ENCODE measurements at places on chromosomes 3 and 15.

- no peak for DNase-seq
Measured at GRCh38 chr3:71109241-71109976, 474.1 kb downstream of the FOXP1 start.

DNA sequence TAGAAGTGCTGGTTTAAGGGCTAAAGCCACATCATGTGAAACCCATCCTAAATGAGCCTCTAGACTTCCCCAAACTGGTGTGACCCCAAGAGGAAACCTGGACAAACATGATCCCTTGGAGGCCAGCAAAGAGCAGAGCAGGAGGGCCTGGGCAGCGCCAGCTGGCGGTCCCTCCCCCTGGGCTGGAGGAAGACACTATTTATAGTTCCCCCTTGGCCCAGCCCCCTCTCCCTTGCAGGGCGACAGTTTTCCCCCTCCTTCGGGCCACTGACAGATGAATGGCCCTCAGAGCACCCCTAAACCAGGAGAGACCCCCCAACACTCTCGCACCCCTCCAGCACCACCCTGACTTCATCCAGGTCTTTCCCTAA, 2.9 kb downstream of the UCN2 start:
- no peak for DNase-seq

- no peak for DNase-seq
Measured at GRCh38 chr3:43207628-43208085, 78.7 kb upstream of the SNRK start.

DNA sequence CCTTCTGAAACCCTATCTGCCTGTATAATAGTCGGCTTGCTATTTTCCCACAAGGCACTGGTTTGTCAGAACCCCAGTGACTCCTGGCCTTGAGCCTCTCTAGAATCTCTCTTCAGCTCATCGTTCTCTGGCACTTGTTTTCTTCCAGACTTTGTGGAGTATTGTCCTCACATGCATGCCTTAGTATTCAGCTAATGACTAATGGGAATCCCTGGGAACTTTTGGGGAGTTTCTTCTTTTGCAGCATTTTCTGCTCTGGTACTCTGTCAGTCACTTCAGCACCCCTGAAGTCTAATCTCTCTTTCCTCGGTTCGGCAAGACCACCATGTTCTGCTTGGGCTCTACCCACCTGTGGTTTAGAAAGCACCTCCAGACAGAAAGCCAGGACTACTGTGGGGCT, 35.8 kb upstream of the THRB start:
- DNase-seq = no peak

GRCh38 chr3:118984699-118985098, 49.9 kb downstream of the IGSF11 start:
- DNase-seq = no peak

DNA sequence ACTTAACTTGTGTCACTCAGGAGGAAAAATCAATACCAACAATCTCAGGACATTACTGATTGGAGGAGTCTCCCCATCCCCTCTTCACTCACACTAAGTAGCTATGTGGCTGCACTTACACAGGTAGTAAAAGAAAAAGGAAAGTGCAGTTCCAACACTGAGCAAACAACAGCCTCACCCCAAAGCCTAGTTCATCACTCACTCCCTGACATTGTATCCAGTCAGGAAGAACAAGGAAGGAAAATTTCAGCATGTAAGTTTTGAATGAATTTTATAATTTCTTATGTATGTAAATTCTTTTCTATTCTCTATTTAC, 273.4 kb downstream of the IGSF11 start:
- no peak for DNase-seq

- no peak for DNase-seq
Measured at GRCh38 chr3:18853269-18853668, 295.0 kb upstream of the KCNH8 start.

DNA sequence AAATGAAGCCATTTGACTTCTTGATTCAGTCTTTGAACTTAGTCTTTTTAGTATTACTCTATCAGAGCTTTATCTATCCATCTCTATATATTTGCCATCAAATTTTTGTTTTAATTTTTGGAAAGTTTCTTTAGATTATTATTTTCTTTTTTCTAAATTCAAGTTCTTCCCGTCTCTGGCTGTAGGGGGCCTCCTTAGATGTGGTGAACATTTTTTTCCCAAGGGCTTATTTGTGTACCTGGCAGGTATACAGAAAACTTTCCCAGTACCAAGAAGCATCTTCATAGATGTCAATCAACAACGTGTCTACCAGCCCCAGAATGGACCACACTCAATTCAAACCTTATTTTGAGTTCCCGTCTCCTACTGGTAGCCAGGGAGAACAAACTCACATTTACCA, 486.8 kb upstream of the CNTN4 start:
- DNase-seq = no peak

DNA sequence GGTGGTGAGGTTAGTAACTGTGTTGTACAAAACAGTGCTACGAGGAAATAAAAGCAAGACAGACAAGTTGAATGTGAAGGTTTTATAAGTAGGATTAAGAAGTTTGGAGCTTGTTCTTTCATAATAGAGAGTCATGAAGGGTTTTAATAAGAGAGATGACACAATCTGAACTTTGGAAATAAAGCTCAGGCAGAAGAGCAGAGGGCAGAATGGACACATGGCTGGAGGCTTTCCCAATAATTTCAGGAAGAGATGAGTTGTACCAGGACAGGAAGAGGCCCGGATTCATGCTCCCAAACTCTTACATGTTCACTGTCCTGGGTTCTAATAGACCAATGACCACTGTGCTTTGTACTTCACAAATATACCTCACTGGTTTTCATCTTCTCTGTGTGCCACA, 194.8 kb downstream of the SLC9A9 start:
- DNase-seq = no peak

DNA sequence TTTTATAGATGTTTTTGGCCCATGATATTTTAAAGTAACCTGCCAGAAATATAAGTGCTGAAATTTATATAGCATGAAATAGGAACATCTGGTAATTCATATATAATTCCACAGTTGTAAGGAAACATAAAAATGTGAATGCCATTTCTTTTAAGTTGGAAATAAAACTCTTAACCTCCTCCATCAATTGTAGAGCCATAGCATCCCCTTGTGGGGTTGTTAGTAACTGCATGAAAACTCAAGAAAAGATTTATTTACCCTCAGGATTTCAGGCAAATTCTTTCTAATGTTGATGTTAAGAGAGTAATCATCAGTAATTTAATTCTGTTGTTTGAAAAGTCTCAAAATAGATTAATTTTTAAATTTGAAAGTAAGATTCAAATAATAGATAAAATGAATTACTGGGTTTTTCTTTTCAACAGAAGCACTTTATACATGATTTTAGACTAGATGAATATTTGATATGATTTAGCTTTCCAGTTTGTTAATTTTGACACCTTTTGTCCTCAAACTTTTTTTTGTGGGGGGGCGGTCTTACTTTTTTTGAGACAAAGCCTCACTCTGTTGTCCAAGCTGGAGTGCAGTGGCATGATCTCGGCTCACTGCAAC, 74.7 kb downstream of the RASA2 start:
- no peak for DNase-seq

GRCh38 chr15:45549541-45550220, 27.1 kb upstream of the SLC30A4 start:
- no peak for DNase-seq

DNA sequence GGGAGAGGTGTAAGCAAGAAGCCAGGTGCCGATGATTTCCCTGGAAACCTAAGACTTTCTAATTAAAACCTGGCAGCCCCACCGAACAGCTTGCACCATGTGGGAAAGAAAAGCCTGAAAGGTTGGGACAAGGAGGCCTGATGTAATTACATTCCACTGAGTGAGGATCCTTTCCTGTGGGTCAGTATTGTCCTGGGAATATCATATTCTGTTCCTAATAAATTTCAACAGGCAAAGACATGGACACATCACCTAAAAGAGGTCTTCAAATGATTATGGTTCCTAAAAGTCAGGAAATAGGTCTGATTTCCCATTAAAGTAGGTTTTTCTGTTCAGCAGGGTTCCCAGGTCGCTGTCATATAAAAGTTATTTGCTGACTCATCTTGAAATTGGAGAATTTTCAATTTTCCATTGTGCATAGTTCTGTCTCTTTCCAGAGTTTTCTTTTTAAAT, 58.5 kb downstream of the DUT start:
- no peak for DNase-seq

- DNase-seq = no peak
Measured at GRCh38 chr3:37607604-37608003, 254.1 kb upstream of the CTDSPL start.

GRCh38 chr15:42504631-42505030, 9.2 kb downstream of the SNAP23 start:
- DNase-seq = no peak

DNA sequence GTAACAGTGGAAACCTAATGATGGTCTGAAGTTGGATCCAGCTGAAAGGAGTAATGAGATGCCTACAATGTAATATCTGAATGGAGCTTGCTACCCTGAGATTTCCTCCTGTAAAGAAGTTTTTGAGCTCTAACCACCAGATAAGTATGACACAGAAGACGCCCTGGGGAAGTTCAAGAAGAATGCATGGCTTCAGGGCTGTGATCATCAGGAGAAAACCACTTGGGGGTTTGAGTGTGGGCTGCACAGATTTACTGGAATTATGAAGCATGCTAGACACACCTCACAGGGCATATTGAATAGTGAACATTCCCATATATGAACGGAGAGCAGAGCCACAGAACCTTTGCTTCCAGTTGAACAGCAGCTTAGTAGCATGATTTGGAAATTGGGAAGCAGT, 10.6 kb upstream of the CCDC80 start:
- DNase-seq = no peak

- no peak for DNase-seq
Measured at GRCh38 chr3:186225603-186226002, 116.7 kb upstream of the ETV5 start.

- DNase-seq = no peak
Measured at GRCh38 chr3:185470323-185470722, 28.5 kb downstream of the TMEM41A start.

- DNase-seq = no peak
Measured at GRCh38 chr3:18425641-18426257, 610 bp upstream of the SATB1 start.

- no peak for DNase-seq
Measured at GRCh38 chr15:66757521-66757920, 55.5 kb downstream of the SMAD6 start.

GRCh38 chr3:143045639-143046038, 44.3 kb downstream of the U2SURP start:
- DNase-seq = no peak

- DNase-seq = no peak
Measured at GRCh38 chr3:3739330-3740060, 59.7 kb upstream of the LRRN1 start.

- no peak for DNase-seq
Measured at GRCh38 chr3:160312014-160312624, 86.9 kb downstream of the C3orf80 start.

DNA sequence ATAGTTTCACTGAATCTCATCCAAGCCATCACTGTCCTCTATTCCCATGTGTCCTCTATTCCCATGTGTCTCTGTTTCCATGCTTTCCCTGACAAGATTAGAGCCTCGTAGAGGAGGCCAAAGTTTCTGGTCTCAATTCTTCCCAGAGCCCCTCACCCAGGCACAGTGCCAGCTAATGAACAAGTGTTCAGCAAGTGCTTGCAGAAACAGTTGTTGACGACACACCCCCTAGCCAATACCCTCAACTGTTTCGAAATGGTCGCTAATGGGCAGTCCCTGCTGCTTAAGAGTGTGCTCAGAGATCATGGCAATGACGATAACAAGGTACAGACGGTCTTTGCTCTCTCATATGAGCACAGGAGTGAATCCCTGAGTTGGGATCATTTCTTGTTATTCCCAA, 73.4 kb downstream of the FAM174B start:
- no peak for DNase-seq

GRCh38 chr3:192229866-192230265, 497.5 kb downstream of the FGF12 start:
- no peak for DNase-seq

- DNase-seq = peak; percentile 70
Measured at GRCh38 chr15:31391687-31392671, 65.3 kb downstream of the KLF13 start.

GRCh38 chr3:81622395-81622794, 139.1 kb downstream of the GBE1 start:
- DNase-seq = no peak

- no peak for DNase-seq
Measured at GRCh38 chr3:65979731-65980130, 59.0 kb downstream of the MAGI1 start.

DNA sequence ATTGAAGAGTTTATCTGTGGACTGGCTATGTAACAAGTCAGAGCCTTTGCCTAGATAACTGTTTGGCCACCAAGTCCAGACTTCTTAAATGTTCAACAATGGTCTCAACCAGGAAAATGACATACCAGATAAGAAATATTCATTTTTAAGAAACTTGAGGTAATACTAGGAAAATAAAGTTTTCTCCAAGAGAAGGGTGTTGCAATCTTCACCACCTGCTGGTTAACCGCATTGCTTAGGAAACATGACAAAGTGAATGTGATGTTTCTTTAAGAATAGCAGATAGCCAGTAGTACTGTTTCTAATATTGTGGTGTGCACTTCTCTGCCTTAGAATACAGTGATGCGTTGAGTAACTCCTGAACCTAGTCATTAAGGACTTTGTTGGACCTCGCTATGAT, 321.5 kb upstream of the CADM2 start:
- no peak for DNase-seq

DNA sequence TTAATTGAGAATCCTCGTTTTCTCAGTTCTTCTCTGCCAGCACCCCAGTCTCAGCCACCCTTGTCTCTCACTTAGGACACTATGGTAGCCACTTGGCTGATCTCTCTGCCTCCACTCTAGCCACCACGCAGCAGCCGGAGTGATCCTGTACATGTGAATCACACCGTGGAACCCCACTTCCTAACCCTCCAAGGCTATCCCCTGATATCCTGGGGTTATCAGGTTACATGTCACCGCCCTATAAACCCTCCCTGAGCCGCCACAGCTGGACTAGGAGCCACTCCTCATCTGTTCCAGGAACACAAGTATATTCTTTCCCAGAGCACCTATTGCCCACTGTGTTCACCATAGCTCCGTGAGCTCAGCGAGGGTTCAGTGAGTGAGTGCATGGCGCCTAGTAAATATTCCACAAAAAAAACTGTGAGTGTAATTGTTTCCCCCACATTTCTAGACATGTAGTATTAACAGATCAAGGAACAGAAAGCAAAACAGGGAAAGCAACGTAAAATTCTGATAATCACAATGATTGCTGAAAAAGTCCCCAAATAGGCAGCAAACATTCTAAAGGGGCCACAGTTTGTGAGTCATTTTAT, 661 bp upstream of the PARP14 start:
- no peak for DNase-seq

DNA sequence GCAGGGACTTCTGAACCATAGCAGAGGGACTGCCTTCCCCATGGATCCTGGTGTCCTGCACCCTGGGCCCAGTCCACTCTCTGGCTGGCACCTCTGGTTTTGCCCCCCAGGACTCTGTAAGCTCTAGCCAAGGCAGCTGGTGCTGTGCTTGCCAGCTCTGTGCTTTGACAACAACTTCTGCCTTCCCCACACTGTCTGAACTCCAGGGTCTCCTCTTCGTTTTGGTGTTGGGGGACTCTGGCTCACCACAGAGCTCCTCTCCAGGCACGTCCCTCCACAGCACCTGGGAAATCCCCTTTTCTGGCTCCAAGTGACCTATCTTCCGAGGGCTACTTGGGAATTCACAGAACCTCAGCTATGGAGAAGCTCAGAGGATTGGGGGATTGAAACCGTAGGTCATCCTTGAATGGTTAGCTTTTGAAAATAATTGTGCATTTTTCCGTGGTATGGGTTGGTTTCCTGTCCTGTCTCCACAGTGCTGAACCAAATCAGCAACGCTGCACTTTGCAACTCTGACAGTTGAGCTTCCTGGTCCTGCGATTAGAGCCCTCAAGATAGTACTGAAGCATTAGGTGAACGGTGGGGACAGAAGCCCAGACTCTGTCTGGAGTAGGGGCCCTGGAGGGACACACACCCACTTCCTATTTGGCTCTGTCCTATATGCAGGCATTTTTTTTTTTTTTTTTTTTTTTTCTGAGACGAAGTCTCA, 152.4 kb downstream of the APBA2 start:
- no peak for DNase-seq
